ENCODE measurements at places on chromosomes 1 and 21. TPM values are rescaled to one million over a fixed set of nuclear protein-coding genes. Genes with fewer than 3 reads are reported as not detected.

DNA sequence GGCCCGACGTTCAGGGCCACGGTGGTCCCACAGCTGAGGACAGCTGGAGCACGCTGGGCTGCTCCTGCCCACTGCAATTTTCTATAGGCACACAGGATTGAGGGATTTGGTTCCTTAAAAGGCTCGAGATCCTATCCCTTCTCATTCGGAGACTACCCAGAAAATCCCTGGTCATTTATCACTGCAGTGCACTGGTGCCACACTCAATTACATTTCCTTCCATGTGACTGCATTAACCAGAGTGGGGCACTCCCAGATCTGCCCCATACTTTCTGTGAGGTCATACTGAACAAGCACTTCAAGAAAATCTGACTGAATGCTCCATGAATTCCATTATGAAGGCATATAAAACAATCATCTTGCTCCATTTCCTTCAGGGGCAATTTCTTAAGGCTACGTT, 49.8 kb upstream of the KCNE1 start:
- DNase-seq = no peak

Gene TTLL10
- total RNA-seq = not detected

- DNase-seq = no peak
These were observed 724 bp downstream of the ST7L start for GRCh38 chr1:112618114-112618720.

- DNase-seq = no peak
These were observed 64.4 kb downstream of the HSPA13 start for GRCh38 chr21:14318578-14318977.

DNA sequence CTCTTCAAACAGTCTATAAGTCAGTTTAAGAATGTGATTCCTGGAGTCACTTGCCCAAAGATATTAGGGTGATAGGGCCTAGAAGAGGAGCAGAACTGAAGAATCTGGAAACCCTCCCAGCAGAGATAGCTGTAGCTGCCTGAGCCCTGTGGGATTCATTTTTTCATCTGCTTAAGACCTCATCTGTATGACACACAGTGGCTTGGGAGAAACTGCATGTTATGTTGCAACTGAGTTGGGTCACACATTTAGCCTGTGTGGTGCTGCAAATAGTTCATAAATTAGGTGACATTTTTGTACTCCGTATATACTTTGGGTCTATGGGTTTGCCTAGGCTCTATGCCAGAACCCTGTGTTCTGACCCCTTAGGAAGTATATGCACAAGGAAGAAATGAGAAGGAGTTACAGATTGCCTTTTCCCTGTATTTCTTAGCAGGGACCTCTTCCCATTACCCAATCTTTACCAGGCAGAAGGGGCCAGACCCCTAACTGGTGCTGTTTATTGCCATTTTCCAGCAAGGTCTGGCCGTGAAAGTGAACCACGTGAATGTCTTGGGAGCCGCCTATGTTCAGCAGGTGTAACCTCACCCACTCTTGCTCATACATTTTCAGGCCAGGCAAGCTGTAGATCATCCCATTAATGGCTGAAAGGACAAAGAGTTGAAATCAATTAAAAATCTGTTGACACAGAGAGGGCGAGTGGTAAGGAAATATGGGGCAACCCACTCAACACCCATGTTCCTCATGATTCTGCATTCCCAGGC, 41.9 kb upstream of the SLC19A2 start:
- no peak for DNase-seq

Gene PLA2G2F
- not detected for total RNA-seq

Gene SPATA45
- not detected for total RNA-seq

DNA sequence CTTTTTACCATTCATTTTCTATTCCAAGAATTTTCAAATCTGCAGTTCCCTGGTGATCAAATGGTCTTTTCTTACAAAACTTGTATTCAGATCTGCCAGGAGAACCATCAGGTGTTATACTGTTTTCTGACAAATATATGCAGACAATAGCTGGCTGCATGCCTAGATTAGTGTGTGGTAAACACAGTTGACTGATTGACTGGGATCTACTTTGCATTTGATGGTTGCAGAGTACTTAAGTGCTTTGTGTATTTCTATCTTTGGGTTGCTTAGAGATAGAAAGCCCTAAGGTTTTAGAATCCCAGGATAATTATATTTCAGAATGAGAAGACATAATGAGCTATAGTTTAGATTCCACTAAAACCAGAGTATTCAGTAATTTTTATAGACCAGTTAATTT, 102.0 kb upstream of the CHODL start:
- no peak for DNase-seq

Gene PADI2
- 0.08 TPM for total RNA-seq

- DNase-seq = no peak
These were observed 56.9 kb downstream of the EIF2B3 start for GRCh38 chr1:44929531-44929930.

Gene ADAM30
- not detected for total RNA-seq

DNA sequence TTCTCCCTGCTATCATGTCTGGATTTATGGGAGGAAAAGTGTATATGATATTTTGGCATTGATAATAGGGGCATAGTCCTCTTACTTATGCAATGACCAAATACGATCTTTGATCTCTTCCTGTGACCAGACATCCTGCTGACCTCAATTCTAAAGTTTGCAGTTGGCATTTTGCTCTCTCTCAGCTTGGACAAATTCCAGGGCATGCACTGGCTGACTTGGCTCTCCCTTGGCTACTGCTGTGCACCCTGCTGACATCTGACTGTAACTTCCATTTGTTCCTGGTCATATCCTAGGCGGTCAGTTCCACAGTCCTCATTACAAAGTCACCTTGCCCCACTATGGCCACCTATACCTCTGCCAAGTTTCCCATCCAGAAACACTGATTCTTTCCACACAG, 380.7 kb upstream of the NR5A2 start:
- DNase-seq = no peak

- DNase-seq = no peak
These were observed 24.6 kb downstream of the RNF187 start for GRCh38 chr1:228511546-228512445.

- no peak for DNase-seq
These were observed 71.9 kb downstream of the ZSWIM5 start for GRCh38 chr1:45134461-45134873.

- DNase-seq = no peak
These were observed 594 bp upstream of the EXO5 start for GRCh38 chr1:40507973-40508372.

DNA sequence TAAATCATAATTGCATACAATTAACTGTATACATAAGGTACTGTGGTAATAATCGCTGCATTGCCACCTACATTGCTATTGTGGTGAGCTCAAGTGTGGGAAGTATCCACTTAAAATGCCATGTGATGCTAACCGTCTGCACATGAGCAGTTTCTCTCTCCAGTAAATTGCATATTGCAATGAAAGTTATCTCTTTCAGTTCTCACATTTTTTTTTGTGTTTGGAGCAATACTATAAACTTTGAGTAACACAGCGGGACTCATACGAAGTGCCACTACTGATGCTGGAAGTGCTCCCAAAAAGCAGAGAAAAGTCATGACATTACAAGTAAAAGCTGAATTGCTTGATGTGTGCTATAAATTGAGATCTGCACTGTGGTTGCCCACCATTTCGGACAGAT, 38.5 kb downstream of the DISC1 start:
- no peak for DNase-seq

Gene MYBPH
- total RNA-seq = not detected

- no peak for DNase-seq
These were observed 150.6 kb downstream of the CDC7 start for GRCh38 chr1:91651243-91651642.

GRCh38 chr21:31589820-31590219, 69.7 kb upstream of the SOD1 start:
- no peak for DNase-seq

DNA sequence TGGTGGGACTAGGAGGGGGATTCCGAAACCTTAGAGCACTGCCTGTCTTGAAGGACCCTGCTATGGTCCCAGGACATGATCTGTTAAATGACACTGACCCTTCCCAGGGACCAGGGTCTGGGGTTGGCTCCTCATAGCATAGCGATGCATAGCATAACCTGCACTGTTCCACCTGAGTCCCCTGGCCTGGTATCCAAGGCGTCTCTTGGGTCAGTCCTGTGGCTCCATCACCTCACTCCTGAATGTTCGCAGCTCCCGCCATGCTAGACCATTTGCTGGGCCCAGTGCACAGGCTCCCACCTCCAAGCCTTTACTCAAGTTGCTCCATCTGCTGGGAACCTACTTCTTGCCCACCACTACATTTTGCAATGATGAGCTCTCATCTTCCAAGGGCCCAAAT, 39.0 kb upstream of the MAGOH start:
- no peak for DNase-seq
